HFFc6 (cell line): ENCODE measurements at places on chromosomes 1 and 21. TPM values are rescaled to one million over a fixed set of nuclear protein-coding genes. Genes with fewer than 3 reads are reported as not detected.
A peak's percentile ranks its signal among the peaks of the same experiment; 100 is the strongest.

The KCNN3 gene
- not detected in 3 replicates for total RNA-seq

The WNT3A gene
- not detected in 3 replicates for total RNA-seq

DNA sequence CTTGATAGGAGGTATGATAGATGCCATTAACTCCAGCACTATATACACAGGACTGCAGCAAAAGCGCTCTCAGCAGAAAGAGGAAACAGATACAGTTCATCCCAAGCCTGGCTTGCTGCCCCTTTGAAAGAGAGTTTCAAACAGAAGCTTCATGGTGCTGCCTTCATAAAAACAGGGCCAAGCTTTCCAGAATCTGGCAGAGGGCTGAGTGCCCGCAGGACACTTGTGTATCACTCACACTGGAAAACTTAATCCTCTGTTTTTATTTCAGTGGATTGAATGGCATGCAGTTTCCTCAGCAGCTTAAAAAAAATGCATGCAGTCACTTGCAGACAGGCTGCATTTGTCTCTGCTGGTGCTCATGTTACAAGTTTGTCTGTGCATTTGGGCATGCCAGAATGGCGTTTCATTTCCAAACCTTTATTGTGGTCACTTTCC, 40.4 kb downstream of the KCNJ15 start:
- no peaks in the 10 kb centered on the region for H3K27me3 ChIP-seq
- H3K4me3 ChIP-seq: peak overlapping the region; percentile 60
- peaks cover 96% of the 10 kb centered on the region for H3K4me1 ChIP-seq
- peak overlapping the region; percentile 80 for H3K27ac ChIP-seq
- DNase-seq: peak; percentile 78
- H3K36me3 ChIP-seq: peaks cover 9% of the 10 kb centered on the region; the same call in 1 of the 2 replicates

DNA sequence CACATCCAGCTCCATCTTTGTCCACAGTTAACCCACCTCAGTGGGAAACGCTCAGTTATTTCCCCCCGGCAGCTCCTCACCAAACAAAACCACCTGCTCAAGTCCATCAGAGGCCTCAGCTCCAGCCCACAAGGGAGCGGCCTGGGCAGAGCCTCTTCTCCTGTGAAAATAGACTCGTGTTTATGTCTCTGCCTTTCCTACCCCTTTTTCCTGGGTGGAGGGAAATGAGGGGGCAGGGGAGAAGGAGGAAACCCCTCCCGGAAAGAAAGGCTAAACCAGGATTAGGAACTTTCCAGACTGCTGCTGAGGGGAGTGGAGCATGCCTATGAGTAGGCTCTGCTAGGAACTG, 81.6 kb downstream of the PAX7 start:
- no peaks in the 10 kb centered on the region for H3K36me3 ChIP-seq
- H3K4me3 ChIP-seq: no peak overlapping the region
- peaks cover 37% of the 10 kb centered on the region for H3K27me3 ChIP-seq
- DNase-seq: no peak
- H3K4me1 ChIP-seq: no peaks in the 10 kb centered on the region

DNA sequence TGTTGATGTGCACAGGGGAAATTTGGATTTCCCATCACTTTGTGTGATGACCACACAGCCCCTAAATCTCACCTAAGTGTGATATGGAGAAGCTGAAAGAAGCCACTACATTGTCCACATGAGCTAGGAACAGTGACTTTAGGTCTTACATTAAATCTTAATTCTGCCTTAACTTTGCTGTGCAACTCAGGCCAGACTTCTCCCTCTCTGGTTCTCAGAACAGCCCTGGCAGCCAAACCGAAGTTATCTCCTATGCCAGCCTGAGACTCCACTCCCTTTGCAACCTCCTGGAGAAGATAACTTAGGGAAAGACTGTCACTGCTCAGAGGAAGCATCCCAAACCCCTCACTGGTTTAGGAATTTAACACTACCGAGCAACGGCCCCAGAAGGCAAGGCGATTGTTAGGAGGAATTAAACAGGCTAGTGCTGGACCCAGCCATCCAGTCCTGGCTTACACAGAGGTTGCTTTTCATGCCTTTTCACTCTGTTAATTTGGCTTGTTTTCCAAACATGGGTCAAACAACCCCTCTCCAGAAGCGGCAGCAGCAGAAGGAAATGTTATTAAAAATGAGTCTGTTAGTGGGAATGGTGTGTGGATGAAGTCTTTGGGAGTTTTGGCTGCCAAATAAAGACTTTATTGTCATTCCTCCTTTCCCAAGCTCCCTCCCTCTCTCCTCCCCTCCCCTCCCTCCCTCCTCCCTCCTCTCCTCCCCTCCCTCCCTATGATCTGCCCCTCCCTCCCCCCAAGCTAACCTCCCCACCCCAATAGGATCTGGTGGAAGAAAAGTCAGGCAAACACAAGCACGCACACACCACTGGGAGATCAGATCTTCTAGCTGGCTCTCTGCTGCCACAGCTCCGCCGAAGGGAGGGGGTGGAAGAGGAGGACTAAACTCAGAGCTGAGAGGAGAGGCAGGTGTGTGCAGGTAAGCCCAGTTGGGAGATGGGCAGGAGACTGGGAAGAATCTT, at the start of gene PRELP:
TSS of gene PRELP (plus strand) at position 795 of the 970 bp plus-strand sequence. CDS start 7,379 bp downstream, outside the sequence.
- H3K4me3 ChIP-seq: 0 out of 2 replicates have a peak within 1 kb of the TSS, but pooled peaks have one; percentile 12
- no peaks in the 10 kb centered on the region for H3K36me3 ChIP-seq
- peaks cover 42% of the 10 kb centered on the region for H3K4me1 ChIP-seq
- DNase-seq: no peak

GRCh38 chr21:42590431-42591131, 62.8 kb upstream of the PDE9A start:
- H3K27ac ChIP-seq: no peak overlapping the region
- no peaks in the 10 kb centered on the region for H3K4me1 ChIP-seq

- no peaks in the 10 kb centered on the region for H3K27me3 ChIP-seq
- H3K36me3 ChIP-seq: peaks cover 5% of the 10 kb centered on the region; the same call in 1 of the 2 replicates
- no peak overlapping the region for H3K4me3 ChIP-seq
Observed at GRCh38 chr1:8426996-8427395, 109.1 kb downstream of the SLC45A1 start.
